ENCODE measurements at places on chromosomes 1 and 21. TPM values are rescaled to one million over a fixed set of nuclear protein-coding genes. Genes with fewer than 3 reads are reported as not detected.

The VPS72 gene
- 42.8 TPM for total RNA-seq

The KCNK1 gene
- 2.9 TPM for total RNA-seq

The GBP4 gene
- total RNA-seq = 3.7 TPM

The ATP1A2 gene
- total RNA-seq = 0.27 TPM

The SPRR2B gene
- total RNA-seq = not detected
